NCI-H774 (cell line): ENCODE measurements at places on chromosomes 16 and 17.

DNA sequence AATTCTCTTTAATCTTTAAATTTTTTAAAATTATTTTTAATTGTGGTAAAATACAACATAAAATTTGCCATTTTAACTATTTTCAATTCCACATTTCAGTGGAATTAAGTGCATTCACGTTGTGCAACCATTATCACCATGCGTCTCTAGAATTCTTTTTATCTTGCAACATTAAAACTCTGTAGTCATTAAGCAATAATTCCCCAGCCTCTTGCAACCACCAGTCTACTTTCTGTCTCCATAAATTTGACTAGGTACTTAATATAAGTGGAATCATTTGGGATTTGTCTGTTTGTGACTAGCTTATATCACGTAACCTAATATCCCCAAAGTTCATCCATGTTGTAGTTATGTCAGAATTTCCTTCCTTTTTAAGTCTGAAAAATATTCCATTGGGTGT is 79.1 kb downstream of the TAOK1 start:
- no peak for DNase-seq

DNA sequence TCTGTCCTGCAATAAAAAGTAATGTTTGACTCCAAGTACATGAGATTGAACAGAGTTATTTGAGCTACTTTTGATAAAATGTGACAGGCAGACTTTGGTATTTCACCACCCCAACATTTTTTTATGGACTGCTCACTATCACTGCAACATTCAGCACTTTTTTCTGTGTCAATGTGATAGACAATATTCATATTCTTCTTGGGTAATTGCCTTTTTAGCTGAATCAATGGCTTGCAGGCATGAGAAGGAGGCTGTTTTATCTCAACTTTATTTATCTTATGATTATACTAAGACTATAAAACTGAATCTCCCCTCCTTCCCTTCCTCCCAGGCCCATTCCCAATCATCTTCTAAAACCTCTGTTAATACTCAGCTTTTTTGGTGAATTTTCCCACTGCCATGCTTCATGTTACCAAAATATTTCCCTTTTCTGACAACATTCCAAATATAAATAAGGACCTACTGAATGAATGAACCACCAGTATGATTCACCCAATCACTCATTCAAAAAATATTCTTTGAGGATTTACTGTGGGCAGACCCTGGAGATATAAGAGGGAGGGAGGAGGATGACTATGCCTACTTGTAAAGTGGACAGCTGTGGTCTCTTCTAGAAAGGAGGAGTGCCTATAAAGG is 67.6 kb downstream of the CDH13 start:
- no peak for DNase-seq

GRCh38 chr16:56289416-56289815 is 98.1 kb downstream of the GNAO1 start:
- no peak for DNase-seq

GRCh38 chr16:73771196-73772064 is 525.2 kb upstream of the PSMD7 start:
- no peak for DNase-seq

GRCh38 chr16:1533443-1533951 is at the start of gene TMEM204:
TSS of gene TMEM204 (plus strand) at chr16:1533666. CDS start at chr16:1534276, 610 bp downstream.
- no peak for DNase-seq

DNA sequence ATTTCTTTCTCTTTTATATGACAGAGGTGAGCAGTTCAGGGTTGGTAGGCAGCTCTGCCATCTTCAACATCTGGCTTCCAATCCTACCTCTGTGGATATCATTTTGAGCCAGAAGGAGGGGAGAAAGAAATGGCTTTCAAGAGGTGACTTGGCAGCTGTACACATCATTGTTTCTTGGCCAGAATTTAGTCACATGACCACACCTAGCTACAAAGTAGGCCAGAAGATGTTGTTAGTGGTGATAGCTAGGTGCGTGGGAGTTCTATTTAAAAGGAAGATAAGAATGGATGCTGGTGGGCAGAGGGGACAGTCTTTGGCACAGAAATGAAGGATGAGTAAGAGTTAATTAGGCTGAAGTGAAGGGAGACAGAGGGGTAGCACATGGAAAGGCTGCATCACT is 29.2 kb upstream of the MPHOSPH6 start:
- DNase-seq = no peak

- DNase-seq = peak; percentile 9
Observed at GRCh38 chr17:19551165-19551564, 17.5 kb downstream of the SLC47A1 start.

GRCh38 chr16:54303613-54304012 is 17.0 kb upstream of the IRX3 start:
- DNase-seq = no peak

DNA sequence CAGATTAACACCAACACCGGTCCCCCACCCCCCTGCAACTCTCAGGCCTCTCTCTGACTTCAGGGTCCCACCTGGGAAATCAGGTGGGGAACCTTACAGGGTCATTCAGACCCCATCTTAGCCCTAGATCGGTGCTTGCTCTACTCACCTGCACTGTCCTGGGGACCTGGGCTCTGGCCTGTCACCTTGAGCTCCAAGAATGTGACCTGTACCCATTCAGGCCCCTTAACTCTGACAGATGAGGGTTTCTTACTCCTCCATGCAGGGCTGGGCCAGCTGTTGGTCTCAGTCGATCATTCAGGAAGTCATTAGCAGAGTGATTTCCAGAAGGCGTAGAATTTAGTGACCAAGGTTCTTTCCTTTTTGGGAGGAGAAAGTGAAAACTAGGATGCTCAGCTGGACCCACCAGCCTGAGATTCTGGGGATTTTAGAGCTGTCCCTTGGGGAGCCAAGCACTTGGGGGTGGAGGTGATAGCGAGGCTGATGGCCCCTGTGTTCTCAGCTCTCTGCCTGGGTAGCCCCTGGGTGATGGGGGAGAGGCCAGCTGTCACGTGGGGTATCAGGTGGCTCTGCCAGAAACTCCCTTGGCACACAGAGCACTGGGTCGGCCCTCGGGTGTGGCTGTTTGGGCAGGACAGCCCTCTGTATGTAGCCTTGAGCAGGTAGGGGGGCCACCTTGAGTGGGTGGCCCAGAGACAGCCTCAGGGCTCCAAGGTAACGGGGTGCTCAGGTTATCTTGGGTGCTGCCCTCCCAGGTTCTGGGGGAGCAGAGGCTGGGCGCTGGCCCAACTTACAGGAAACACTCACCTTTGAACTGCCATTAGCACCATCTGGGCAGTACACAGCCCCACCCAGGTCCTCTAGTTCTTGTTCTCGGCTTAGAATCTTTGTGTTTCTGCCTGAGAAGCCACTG is 724 bp downstream of the MVP start:
- DNase-seq = no peak

- DNase-seq = no peak
Observed at GRCh38 chr17:8922451-8922850, 43.1 kb downstream of the PIK3R5 start.

GRCh38 chr16:4805231-4805630 is 2.8 kb upstream of the ROGDI start:
- DNase-seq = no peak

GRCh38 chr16:48637039-48637438 is 27.1 kb upstream of the N4BP1 start:
- no peak for DNase-seq

DNA sequence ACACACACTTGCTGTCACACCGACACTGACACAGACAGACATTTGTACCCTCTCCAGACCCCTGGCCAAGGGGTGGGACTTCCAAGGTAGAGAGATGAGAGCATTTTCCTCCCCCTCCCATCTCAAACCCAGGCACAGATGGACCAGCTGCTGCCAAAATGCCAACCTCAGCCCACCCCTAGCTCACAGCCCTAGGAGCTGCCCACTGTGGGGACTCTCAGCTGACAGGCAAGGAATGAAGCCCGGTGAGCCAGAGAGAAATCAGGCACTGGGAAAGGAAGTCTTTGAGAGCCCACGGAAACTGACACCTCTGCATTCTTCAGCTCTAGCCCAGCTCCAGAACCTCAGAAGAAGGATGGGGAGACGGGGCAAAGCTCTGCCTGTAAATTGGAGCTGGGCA is 2.8 kb downstream of the ETV4 start:
- DNase-seq = no peak

DNA sequence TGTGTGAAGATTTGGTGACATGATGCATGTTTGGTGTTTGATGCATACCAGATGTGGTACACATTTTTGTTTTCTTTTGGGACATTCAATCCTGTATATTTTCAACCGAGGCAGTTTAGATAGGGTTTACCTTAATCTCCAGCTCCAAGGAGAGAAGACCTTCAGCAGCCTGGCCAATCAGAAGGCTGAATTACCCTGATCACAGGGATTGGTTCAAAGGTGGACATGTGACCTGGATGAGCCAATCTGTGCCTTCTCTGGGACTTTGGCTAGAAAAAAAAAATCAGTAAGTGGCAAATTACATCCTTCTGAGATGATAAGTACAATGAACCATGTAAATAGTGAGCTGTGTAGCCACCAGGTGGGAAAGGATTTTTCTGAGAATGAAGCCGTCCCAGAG is 205.1 kb downstream of the SHISA9 start:
- no peak for DNase-seq

- peak; percentile 73 for DNase-seq
Observed at GRCh38 chr17:80261159-80261894, 675 bp downstream of the RNF213 start.

DNA sequence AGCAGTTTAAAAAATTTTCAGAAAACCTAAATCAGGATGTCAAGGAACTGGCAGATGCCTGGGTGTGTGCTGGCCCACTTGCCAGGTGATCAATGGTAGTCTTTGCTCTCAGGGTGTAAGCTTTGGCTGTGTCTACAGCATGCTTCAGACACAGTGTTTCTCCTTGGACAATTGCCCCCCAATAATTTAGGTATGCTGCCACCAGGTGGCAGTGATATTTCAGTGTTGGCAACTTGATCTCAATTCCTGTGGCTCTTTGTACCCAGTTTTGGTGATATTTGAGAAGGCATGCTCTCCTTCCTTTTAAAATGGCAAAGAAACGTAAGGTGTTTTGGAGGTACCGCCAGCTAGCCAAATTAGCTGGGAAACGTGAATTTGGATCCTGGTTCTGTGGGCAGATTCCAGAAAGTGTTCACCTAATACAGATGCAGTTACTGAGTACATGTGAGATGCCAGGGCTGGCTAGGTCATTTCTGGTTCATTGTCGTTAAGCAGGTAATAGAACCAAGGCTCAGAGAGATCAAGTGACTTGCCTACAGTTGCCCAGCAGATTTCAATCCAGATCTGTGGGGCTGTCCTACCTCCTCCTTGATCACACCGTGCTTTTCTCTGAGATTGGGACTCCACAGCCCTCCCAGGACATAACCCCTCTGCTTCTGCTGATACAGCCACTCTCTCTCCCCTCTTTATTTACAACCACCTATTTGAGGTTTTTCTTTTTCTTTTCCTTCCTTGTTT is 155.6 kb upstream of the PLCG2 start:
- no peak for DNase-seq

DNA sequence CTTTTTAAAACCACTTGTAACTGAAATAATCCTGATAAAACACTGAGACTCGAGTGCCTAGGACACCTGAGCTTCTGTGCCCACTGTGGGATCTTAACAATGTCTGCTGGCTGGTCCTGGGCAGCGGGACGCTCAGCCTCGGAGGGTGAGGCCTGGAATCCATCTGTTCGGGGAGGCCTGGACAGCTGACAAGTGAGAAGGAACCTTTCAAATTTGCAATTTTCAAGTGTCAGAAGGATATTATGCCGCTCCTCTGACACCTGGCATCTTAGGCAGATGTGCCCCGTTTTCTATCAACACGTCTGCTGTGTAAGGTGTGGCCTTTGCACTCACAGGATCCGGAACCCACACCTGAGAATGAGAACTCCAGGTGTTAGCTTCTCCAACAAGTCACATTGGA is 33.1 kb upstream of the C16orf78 start:
- DNase-seq = no peak

GRCh38 chr16:86076606-86077005 is 177.6 kb downstream of the IRF8 start:
- DNase-seq = no peak

DNA sequence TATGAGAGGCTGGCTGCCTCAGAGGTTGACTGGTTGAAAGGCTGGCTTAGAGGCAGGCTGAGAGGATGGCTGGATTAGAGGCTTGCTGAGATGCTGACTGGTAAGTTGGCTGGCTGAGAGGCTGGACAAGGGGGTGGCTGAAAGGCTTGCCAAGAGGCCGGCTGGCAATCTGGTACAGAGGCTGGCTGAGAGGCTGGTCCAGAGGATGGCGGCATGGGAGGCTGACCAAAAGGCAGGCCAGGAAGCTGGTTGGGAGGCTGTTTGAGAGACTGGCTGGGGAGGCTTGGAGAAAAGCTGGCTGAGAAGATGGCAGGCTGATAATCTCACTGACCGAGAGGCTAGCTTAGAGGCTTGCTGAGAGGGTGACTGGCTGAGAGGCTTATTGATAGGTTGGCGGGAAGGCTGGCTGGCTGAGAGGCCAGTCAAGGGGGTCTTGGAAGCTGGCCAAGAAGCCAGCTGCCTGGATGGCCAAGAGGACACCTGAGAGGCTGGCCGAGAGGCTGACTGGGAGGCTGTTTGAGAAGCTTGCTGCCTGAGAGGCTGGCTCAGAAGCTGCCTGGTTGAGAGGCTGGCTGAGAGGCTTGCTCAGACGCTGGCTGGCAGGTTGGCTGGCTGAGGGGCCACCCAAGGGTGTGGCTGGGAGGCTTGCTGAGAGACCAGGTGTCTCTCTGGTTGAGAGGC is 34.2 kb upstream of the ACSM2B start:
- peak; percentile 88 for DNase-seq

DNA sequence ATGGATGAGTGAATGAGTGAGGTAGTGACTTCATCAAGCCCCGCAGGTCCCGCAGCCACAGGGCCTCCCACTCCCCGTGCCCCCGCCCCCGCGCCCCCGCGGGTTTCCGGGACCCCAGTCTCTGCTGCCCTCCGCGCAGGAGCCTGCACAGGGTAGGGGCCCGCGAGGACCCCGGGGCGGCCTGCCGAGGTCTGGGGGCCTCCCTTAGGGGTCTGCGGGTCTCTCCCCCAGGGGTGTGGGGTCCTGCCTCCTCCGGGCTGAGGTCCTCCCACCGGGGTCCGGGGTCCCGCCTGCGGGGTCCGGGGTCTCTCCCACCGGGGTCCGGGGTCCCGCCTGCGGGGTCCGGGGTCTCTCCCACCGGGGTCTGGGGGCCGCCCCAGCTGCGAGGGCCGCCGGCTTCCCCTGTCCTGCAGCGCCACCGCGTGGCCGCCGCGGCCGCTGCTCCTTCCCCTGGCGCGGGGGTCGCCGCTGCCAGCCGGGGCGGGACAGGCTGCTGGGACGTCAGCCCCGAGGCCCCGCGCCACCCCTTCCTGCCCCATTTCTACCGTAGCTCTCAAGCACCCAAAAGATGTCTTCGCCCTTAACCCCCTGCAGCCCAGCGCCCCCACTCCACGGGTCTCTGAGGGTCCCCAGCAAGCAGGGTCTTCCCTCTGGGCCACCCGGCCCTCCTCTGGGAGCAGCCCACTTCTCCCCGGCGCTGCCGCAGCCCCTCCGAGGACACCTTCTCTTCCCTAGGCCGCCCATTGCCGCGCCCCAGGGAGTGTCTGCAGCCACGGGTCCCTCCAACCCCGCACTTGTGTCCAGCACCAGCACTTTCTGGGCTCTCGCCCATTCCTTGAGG is 10.4 kb upstream of the CHMP6 start:
- no peak for DNase-seq
